Amygdala (tissue), 56 donors: ENCODE measurements at places on chromosomes 5 and 9.

- no peak for DNase-seq
Observed at GRCh38 chr5:137144656-137145055, 354.5 kb downstream of the SPOCK1 start.

GRCh38 chr5:133348406-133348805, 263.9 kb downstream of the FSTL4 start:
- no peak for DNase-seq

- no peak for DNase-seq
Observed at GRCh38 chr5:90483206-90483605, 8.5 kb downstream of the POLR3G start.

DNA sequence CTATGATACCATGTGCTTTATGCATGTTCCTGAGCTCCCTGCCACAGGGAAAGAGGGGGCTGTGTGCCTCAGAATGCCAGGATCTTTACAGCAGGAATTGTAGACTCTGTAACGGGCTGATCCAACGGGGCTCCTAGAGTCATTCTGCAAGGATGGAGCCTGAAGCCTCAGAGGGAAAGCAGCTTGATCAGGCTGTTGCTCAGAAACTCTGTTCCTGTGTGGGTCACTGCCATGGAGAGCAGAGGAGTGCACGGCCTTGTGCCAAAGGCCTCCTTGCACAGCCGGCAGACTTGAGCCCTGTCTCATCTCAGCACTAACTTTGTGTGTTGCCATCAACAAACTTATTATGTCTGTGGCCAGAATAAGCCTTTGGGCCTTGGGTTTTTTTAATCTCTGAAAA, 51.8 kb downstream of the AMBP start:
- no peak for DNase-seq

DNA sequence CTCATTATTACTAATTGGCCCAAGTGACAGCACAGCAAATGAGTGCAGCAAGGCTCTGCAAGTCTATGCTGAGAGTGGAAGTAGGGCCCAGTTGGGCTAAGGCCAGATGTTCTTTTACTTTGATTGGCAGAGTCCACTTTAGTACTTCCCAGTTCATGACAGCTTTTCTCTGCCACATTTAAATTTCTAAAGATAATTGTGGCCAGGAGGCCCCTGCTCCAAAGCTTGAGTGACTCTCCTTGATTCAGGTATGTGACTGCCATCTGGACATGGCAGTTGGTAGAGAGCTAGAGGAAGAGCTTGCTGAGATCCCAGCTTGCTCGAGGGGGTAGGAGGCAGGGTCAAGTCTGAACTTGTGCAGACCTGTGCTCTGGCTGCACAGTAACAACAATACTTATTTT, 154.1 kb downstream of the CARTPT start:
- DNase-seq = no peak
